ENCODE measurements at places on chromosomes 12 and 14.

GRCh38 chr12:65608319-65608916 is 215.9 kb upstream of the HMGA2 start:
- no peak for DNase-seq

GRCh38 chr12:126747530-126748149 is 1519.3 kb upstream of the TMEM132C start:
- peak; percentile 34 for DNase-seq

GRCh38 chr14:57171363-57171762 is 97.3 kb downstream of the EXOC5 start:
- no peak for DNase-seq

DNA sequence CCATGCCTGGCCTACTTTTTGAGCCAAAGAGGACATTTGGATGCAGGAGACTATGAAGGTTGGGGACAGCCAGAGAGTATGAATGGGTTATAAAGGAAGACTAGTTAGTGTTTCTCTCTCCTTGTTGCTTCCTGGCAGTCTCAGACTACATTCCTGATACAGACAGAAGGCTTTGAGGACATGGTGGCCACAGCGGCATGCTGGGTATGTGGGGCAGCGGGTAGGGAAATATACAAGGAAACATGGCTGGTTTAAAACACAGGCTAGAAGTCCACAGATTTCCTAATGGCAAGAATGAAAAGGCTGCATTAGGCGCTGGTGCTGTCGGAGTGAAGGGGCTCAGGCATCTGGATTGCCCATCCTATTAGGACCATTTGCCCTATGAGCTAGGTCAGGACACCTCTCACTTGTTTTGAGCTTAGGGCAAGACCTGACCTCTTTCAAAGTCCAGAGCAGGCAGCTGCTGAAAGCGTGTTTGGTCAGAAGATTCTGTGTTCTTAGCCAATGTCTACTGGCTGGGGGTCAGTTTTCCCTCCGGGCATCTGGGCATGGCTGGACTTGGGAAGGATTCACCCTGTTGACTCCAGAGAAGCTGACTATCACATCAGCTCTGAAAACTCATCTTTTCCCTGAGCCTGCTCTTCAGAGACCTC is 20.1 kb upstream of the FBXO21 start:
- no peak for DNase-seq

DNA sequence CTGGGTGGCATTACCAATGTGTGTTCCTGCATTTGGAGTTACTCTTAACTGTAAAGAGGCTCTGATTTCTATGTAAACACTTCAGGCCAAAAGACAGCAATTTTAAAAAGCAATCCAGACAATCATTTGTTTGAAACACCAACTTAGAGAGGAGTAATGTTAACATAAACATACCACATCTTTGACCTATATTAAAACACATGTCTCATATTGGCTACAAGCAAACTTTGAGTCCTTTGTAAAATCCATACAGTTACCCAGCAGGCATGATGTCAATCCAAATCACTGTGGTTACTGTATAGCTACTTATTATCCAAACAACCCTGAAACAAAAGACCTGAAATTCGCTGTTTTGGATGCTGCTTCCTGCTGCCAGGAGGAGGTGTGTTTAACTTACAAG is 7.5 kb upstream of the G2E3 start:
- DNase-seq = no peak

DNA sequence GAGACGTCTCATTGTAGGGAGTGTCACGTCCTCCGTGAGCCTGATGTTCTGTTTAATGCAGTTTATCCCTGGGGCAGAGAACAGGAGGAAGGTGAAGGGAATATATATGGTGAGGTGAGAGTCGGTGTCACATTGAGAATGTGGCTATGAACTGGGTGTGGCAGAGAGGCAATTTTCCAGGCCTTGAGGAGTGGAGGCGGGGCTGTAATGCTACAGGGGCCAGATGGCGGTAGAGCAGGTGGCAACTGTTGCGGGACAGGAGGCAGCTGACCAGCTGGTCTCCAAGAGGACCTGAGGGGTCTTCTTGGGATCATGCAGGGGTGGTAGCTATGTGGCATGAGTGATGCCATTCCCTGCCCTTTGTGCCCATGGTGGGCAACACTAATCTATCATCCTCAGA is 59.6 kb downstream of the CACNA1C start:
- no peak for DNase-seq

Data from NCI-H526 (cell line).